ENCODE measurements at places on chromosomes 2 and 18.

GRCh38 chr2:47310801-47311560 lies 92.0 kb upstream of the MSH2 start:
- peak; percentile 30 for DNase-seq

DNA sequence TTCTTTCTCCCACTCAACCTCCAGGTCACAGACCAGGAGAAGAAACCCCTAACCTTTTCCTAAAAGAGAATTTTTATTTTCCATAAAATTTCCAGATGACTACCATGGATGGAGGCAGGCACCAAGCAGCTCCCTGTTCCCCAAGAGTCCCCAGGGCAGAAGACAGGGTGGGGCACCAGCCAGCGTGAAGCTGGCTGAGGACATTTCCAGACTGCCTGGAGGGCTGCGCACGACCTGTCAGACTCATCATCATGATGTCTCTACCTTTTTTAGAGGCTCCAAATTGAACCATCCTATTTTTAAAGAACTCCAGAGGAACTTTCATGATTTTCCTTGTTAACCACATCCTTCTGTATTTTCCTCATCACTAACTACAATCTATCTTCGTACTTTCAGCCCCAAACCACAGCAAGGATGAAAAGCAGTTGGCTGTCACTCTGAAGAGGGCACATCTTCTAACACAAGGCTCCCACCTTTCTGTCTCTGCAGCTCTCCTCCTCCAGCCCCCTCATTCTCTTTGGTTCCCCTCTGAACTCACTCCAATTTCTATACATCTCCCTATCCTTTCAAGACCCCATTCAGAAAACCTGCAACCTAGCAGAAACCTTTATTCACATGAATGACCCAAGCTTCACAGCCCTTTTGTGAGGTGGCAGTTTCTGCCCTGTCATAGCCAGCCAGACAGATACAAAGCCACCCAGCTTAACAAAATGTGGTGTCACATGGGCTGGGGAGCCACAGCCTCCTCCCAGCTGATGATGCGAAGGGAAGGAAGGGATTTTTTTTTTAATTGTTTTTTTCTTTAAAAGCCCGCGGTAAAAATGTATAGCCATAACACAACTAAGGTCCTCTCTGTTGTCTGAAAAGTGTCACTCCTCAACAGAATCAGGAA lies 11.1 kb downstream of the AMMECR1L start:
- DNase-seq: no peak

DNA sequence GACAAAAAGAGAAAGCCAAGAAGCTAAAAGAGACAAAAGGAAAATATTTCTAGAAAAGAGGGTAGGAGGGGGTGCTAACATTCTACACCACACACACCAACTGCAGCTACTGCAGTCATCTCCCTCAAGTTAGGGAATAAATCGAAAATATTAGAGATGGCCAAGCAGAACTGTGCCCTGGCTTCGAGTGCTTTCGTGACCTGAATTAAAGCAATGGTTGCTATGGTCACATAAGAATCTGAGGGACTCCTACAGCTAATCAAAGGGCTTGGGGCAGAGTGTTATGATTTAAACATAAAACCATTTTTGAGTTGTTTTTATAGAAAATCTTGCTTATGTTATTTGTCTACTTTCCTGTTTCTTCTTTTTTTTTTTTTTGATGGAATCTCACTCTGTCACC lies 159.6 kb upstream of the HNRNPA3 start:
- no peak for DNase-seq

- DNase-seq: no peak
Measured at GRCh38 chr2:181198183-181198864, 217.9 kb downstream of the UBE2E3 start.

- no peak for DNase-seq
Measured at GRCh38 chr2:128360711-128361110, 42.0 kb upstream of the HS6ST1 start.

DNA sequence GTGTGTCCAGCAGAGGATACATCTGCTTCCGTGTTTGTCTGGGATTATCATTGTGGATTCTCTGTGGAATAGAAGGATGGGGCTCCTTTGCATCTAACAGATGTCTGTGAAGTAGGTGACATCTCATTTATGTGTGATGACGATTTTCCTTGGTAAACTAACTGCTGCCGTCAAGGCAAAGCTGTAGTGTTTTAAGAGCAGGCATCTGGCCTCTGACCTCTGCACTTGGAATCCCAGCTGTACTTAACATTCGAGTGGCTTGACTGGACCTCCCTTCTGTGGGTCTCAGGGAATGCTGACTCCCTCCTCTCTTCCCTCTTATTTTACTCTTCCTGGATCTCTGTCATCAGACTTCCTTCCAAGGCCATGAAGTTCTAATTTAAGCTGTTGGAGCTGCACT lies 56.4 kb downstream of the DCDC2C start:
- DNase-seq: no peak

GRCh38 chr2:73850009-73850408 lies 21.2 kb downstream of the STAMBP start:
- no peak for DNase-seq

- no peak for DNase-seq
Measured at GRCh38 chr2:11920993-11921583, 174.7 kb downstream of the LPIN1 start.

- no peak for DNase-seq
Measured at GRCh38 chr2:48134704-48135103, 228.4 kb upstream of the FBXO11 start.

DNA sequence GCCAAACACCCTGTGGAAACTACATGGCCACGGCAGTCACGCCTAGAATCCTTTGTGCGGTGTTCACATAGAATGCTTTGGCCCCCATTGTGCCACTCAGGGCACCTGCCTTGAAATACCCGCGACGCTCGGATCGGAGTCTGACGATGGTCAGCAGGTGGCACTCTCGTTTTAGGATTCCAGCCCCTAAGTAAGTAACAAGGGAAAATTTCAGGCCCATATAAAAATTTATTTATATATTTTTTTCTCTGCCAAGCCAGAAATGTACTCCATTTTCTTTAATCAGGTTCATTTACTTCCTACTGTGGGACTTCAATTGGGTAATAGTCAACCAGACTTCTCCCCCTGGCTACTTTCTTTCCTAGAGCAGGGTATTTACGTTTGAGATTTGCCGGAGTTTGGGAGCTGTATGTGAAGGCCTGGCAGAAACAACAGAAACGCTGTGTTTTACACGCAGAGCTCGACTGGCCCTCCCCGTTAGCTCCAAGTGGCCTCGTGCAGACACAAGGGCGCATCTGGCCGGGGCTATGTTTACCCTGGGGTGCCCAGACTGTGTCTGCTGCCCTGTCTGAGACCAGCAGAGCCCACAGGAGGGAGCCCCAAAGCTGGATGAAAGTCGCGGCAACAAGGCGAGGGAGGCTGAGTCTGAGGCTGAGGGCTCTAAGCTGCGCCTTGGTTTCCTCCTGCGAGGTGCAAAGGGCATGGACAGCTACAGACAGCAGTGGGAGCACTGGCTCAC lies 41.6 kb downstream of the LRRC30 start:
- DNase-seq: peak; percentile 36

GRCh38 chr2:67776276-67776675 lies 286.5 kb downstream of the C1D start:
- DNase-seq: no peak

GRCh38 chr2:10584843-10585475 lies 104.8 kb downstream of the NOL10 start:
- no peak for DNase-seq

DNA sequence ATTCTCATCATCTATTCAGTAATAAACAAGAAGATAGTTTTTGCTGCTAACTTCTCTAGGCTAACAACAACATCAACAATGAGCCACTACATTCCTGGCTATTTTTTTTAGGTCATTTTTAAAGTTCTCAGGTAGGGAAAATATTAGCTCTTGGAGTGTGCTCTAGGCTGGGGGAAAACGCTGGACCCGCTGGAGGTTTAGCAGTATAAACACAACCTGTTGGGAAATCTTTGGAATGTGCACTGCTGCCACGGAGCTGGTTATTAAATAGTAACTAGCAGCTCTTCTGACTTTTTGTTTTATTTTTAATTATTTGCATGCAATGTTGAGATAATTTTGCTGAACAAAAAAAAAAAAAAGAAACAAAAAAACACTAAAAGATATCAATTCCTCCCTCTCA lies 892.1 kb upstream of the ACVR2A start:
- DNase-seq: no peak

- DNase-seq: no peak
Measured at GRCh38 chr2:37561615-37562569, 109.5 kb downstream of the CDC42EP3 start.

GRCh38 chr2:33729353-33729752 lies 130.3 kb upstream of the FAM98A start:
- DNase-seq: no peak

GRCh38 chr2:233977296-233977837 lies 60.2 kb downstream of the TRPM8 start:
- DNase-seq: no peak

GRCh38 chr2:108986916-108987510 lies 2.0 kb downstream of the EDAR start:
- no peak for DNase-seq

DNA sequence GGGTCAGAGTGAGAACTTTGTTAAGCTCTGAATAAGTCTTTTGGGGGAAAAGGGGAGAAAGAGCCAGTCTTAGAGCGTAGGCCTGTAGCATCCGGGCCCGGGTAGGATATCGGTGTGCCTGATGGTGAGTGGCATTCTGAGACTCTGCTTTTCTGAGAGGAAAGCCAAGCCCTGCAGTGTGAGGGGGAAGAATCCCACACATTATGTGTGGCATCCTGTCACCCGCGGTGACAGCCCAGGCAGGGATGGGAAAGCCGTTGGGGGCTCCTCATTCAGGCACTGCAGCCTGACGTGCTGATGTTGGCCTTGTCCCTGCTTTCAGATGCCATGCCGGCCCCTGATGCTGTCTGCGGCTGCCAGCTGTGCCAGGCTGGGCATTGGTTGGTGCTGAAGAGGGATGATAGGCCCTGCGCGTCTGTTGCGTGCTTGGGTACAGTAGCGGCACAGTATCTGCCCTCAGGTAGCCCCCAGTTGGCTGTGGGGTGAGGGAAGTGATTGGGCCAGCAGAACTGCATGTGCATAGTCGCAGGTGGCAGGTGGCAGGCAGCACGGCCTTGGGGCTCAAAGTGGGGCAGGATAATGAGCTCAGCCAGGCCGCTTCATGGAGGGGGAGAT lies 37.6 kb downstream of the GLI2 start:
- DNase-seq: no peak

DNA sequence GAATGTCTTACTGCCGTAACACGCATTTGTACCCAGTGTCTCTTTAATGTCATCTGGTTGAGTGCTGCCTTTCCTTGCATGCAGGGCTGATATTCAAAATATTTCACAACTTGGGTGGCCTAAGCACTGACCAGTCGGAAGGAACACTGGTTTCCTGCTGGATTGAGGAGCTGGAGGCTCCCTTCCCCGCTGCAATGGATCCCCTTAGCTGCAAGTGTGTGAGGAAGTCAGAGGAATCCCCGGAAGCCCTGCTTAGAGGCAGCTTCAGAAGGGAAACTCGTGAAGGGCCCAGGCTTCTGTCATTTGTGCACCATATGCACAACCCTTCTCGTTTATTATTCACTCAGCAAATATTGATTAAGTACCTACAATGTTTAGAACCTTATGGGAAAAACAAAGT lies 33.2 kb upstream of the SP3 start:
- no peak for DNase-seq

Data from frontal cortex (tissue), 4 donors.